ENCODE measurements at places on chromosomes 2 and 18. TPM values are rescaled to one million over a fixed set of nuclear protein-coding genes. Genes with fewer than 3 reads are reported as not detected.

FZD7 gene
- 2.4 TPM for total RNA-seq

DNA sequence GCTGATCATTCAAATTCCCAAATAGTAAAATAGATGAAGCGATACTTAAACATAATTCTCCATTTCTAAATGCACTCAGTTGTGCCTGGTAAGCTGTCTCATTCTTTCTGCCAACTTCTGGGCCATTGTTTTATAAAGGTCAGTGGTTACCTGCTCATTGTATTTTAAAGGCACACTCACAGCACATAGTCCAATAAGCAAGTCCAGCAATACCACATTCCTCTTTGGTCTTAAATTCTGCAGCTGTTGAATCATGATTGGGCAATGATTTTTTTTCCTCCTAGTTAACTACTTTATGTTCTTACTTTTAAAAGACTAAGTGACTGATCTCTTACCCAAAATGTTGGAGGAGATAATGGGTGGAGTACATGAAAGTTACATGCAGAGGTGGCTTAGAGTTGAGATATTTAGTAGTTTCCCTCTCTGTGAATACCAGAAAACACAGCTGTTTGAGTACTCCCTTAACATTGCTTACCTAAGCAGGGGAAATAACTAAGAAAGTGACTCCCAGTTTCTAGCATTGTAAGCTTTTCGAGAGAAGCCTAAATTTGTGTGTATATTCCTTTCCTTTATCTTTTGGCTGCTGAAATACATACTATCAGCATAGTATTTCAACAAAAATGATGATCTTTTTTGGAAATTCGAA lies 220.7 kb downstream of the CAMKMT start:
- no peak for DNase-seq

NMUR1 gene
- total RNA-seq, result 0.08 TPM

ARL4C gene
- total RNA-seq, result 0.26 TPM

HNMT gene
- not detected for total RNA-seq

ILKAP gene
- 44.5 TPM for total RNA-seq

All from GM12878 (cell line).